ENCODE measurements at places on chromosomes 12 and 14. TPM values are rescaled to one million over a fixed set of nuclear protein-coding genes. Genes with fewer than 3 reads are reported as not detected.

Gene G2E3
- total RNA-seq = 17.2 TPM

Gene MMP14
- 195 TPM for total RNA-seq

Gene MPHOSPH9
- total RNA-seq = 32.5 TPM

Gene SLCO1B1
- not detected for total RNA-seq

Gene NKX2-1
- total RNA-seq = not detected

Gene AQP5
- total RNA-seq = not detected

Gene CHGA
- not detected for total RNA-seq

Gene LBHD2
- total RNA-seq = not detected
